ENCODE measurements at places on chromosomes 5 and 9. TPM values are rescaled to one million over a fixed set of nuclear protein-coding genes. Genes with fewer than 3 reads are reported as not detected.

The PPP3R2 gene
- not detected for total RNA-seq

The NEURL1B gene
- total RNA-seq = 6.1 TPM

The NR4A3 gene
- 5.6 TPM for total RNA-seq

The BTNL8 gene
- not detected for total RNA-seq

The EPB41L4B gene
- 1.5 TPM for total RNA-seq

The SAXO1 gene
- 0.17 TPM for total RNA-seq

The SLC6A3 gene
- total RNA-seq = not detected

The TMEM171 gene
- total RNA-seq = under 0.01 TPM

The PLPP1 gene
- total RNA-seq = 73.5 TPM

The CDC25C gene
- 0.26 TPM for total RNA-seq

The OR1Q1 gene
- not detected for total RNA-seq

The PCDHGA8 gene
- total RNA-seq = 2.6 TPM

The LCN1 gene
- not detected for total RNA-seq

The GCNT4 gene
- 1.8 TPM for total RNA-seq

The UBE2QL1 gene
- total RNA-seq = not detected

The ZFP37 gene
- total RNA-seq = 5.1 TPM

The MARCHF6 gene
- total RNA-seq = 67.9 TPM

The SLC4A9 gene
- not detected for total RNA-seq

Measured in fibroblast of lung (primary cell).